ENCODE measurements at places on chromosomes 2 and 18.

GRCh38 chr18:75439348-75439747, 11.8 kb upstream of the SMIM21 start:
- DNase-seq = no peak

GRCh38 chr2:152166633-152167032, 8.9 kb downstream of the STAM2 start:
- no peak for DNase-seq

DNA sequence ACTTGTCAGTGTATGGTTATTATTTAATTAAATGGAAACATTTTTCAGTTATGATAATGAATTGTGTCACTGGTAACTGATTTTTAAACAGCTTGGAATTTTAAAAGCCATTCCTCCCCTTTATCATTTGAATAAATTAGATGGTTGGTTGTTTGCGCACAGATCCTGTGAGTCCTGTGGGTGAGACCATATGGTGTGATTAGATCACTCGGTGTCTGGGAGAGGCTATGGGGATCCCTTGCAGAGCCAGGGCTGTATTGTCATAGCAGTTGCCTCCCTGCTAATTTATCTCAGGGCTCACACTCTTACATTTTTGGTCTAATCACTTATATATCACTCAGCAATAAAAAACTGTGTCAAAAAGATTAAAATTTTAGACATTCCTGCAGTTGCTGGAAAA, 133.5 kb downstream of the ASXL3 start:
- no peak for DNase-seq

- DNase-seq = no peak
Measured at GRCh38 chr2:35339211-35339610, 1016.4 kb upstream of the CRIM1 start.

DNA sequence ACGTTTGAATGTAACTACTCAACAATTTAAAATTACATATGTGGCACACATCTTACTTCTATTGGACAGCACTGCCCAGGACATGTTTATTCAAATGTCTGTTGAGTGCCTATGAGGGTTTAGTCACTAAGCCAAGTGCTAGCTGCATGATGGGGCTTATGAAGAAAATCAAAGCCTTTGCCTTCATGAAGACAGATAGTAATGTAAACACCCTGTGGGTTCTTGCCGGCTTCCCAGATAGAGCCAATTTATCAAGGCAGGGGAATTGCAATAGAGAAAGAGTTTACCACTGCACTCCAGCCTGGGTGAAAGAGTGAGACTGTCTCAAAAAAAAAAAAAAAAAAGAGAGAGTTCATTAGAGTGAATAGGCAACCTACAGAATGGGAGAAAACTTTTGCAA, 43.7 kb upstream of the NEB start:
- no peak for DNase-seq

DNA sequence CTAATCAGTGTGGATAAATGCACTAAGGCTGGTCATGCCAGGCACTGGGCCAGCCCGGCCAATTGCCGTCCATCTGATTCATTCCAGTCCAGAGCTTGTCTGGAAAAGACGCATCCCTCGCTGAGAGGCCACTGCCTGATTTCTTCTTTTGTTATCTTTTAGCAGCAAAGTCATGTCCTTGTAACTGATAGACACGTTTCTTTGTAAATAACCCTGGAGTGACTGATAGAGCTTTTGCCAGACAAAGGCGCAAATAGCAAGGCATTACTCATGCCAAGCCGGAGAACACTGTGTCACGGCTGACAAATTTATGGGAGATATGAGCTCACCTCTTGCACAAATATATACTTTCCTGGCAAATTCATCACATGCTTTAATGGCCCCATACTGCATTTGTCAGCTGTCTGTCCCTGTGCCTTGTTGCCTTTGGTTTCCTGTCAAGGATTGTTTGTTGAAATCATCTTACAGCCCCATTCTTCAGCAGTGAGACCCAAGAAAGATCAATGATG, 164.4 kb downstream of the ETAA1 start:
- DNase-seq = no peak

DNA sequence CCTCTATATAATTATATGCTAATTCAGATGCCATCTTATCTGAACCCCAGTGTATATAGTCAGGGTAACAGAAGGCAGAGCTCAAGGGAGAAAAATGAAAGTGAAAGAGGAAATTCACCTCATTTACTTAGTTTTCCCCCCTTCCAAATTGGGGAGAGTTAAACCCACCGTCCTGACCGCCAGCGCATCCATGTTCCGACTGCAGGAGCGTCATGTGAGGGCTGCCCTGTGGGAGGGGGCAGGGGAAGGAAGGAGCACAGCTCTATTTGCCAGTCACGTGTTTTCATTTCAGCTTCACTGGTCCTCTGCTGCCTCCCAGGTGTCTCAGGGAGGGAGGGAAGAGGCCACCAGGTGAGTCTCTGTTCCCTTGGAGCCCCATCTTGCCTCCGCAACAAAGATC, 13.2 kb downstream of the CNNM4 start:
- DNase-seq = no peak
